ENCODE measurements at places on chromosomes 1 and 21.

DNA sequence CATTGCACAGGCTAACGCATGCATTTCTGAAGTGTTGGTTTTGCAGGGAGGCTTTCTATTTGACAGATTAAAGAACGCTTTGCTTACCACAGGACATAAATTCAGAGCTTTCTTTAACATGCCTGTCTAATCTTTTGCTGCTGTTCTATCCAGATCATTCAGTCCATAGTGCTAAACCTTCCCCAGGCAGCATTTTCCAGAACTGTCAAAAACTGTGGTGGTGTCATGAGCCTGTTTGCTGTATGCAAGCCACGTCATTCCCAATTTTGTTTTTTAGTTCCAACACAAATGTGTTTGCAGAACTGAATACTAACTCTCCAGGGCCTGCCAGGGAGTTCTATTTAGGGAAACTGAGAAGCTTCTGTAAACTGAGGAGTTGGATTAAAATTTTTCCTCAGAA lies 390.5 kb upstream of the LYPLAL1 start:
- no peak for DNase-seq

GRCh38 chr1:117587499-117588356 lies 18.1 kb upstream of the TENT5C start:
- no peak for DNase-seq

DNA sequence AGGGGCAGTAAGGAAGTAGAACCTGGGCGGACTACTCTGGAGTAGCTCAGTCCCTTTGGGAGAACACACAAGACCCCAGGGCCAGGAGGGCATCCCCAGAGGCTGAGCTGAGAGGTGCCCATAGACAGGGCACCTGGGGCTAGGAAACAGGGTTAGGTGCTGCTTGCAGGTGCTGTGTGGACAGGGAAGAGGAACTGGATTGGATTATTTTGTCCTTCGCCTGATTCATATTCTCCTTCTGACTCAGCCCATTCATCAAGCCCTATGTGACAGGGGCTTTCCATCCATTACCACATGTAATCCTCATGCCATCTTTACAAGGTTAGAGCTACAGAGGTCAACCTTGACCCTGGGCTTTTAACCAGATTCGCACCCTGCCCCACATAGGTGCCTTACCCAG lies 183.9 kb downstream of the C1orf94 start:
- peak; percentile 21 for DNase-seq

- DNase-seq = peak; percentile 52
These were observed 207.2 kb downstream of the TOMM20 start for GRCh38 chr1:234921266-234922062.

GRCh38 chr1:179786815-179787685 lies 44.0 kb downstream of the FAM163A start:
- DNase-seq = no peak

GRCh38 chr1:107294686-107295085 lies 153.8 kb downstream of the NTNG1 start:
- DNase-seq = no peak

GRCh38 chr1:1956101-1956500 lies 37.0 kb upstream of the TMEM52 start:
- DNase-seq = no peak
